ENCODE measurements at places on chromosomes 5 and 9. TPM values are rescaled to one million over a fixed set of nuclear protein-coding genes. Genes with fewer than 3 reads are reported as not detected.

CDX1 gene
- not detected for total RNA-seq

ANKRD20A1 gene
- 1.8 TPM for total RNA-seq

BTNL3 gene
- total RNA-seq, result not detected

NPR3 gene
- total RNA-seq, result 18.5 TPM

TNC gene
- 1.0 TPM for total RNA-seq
